ENCODE measurements at places on chromosomes 7 and 10.

DNA sequence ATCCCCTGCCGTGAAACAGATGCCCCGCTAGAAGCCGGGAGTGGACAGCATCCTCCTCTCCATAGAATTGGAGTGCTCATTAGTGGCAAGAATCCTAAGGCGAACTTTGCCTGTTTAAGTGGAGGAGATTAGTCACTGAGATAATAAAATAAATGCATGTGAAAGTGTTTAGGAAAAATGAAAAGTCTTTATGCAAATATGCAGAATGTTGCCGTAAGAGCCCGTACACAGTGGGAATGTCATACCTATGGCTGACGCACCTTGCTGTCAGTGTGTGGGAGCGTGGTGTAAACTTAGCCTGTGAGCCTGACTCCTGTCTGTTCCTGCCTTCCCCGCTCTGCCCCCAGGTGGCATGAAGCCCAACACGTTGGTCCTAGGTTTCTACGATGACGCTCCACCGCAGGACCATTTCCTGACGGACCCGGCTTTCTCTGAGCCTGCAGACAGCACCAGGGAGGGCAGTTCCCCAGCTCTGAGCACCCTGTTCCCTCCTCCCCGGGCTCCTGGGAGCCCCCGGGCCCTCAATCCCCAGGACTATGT, 1.7 kb upstream of the TRIP6 start:
- H3K4me3 ChIP-seq: no peak overlapping the region
- peak overlapping the region; percentile 98 for H3K27ac ChIP-seq
- no peaks in the 10 kb centered on the region for H3K36me3 ChIP-seq
- no peaks in the 10 kb centered on the region for H3K27me3 ChIP-seq

- H3K36me3 ChIP-seq: no peaks in the 10 kb centered on the region
- H3K4me3 ChIP-seq: no peak overlapping the region
- H3K27ac ChIP-seq: no peak overlapping the region
Measured at GRCh38 chr7:18145160-18145559, 117.5 kb upstream of the PRPS1L1 start.

DNA sequence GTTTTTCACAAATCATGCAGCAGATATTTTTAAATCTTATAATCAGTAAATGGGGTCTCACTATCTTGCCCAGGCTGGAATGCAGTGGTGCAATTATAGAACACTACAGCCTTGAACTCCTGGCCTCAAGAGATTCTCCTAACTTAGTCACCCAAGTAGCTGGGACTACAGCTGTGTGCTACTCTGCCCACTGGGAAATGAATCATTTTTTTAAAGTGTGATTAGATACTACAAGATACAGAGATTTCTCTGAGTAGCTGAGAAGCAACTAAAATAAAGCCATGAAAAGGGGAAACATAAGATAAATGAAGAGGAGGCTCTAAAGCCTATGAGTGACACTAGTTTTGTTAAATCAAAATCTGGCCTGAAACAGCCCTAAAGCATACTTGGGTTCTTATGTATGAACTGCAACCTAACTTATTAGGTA, 119.7 kb downstream of the JMJD1C start:
- no peaks in the 10 kb centered on the region for H3K36me3 ChIP-seq
- no peak overlapping the region for H3K4me3 ChIP-seq
- H3K27me3 ChIP-seq: no peaks in the 10 kb centered on the region
- no peak overlapping the region for H3K27ac ChIP-seq
- DNase-seq: no peak

- no peaks in the 10 kb centered on the region for H3K36me3 ChIP-seq
- H3K4me3 ChIP-seq: no peak overlapping the region
- H3K4me1 ChIP-seq: no peaks in the 10 kb centered on the region
Measured at GRCh38 chr7:115208710-115209560, 287.0 kb downstream of the MDFIC start.

GRCh38 chr7:16066805-16067459, 354.4 kb downstream of the CRPPA start:
- no peak overlapping the region for H3K27ac ChIP-seq
- DNase-seq: no peak
- H3K4me3 ChIP-seq: no peak overlapping the region

DNA sequence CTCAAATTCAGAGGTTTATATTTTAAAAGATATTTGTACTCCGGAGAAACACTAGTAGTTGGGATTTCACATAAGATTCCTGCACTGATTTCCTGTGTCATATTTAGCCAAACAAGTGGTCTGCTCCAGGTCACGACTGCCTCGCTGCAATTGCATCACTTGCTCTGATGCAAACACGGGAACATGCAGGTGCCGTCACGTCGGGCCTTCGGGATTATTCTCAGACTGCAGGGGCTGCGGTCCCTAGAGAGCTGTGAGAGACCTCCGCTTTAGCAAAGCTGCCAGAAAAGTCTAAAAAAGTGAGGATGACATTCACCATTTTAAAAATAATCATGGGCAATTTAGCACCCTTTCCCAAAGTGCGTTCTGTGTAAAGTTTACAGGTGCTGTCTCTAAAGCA, 93.5 kb upstream of the DDC start:
- no peaks in the 10 kb centered on the region for H3K27me3 ChIP-seq
- DNase-seq: no peak
- H3K27ac ChIP-seq: peak overlapping the region; percentile 78
- H3K36me3 ChIP-seq: no peaks in the 10 kb centered on the region
- peaks cover 15% of the 10 kb centered on the region for H3K4me1 ChIP-seq

DNA sequence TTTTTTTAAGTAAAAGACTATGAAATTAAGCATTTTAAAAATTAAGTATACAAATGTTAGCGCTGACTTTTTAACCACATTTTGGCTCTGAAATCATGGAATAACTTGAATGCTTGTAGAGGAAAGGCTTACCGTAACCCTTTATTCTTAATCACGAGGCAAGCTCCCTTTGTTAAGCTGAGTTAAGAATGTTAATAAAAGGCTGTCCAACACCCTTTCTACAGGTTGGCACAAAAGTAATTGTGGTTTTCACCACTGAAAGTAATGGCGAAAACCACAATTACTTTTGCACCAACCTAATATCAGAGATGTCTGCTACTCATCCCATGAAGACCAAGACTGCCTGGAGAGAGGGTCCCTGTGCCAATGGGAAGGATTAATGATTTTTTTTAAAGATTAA, 70.6 kb downstream of the STK17A start:
- H3K4me1 ChIP-seq: peaks cover 1% of the 10 kb centered on the region
- no peak overlapping the region for H3K27ac ChIP-seq
- no peak overlapping the region for H3K4me3 ChIP-seq
- no peak for DNase-seq

GRCh38 chr7:44994877-44995554, 5.0 kb upstream of the CCM2 start:
- no peaks in the 10 kb centered on the region for H3K36me3 ChIP-seq
- no peak overlapping the region for H3K27ac ChIP-seq
- no peak for DNase-seq
- no peak overlapping the region for H3K4me3 ChIP-seq

GRCh38 chr7:30729642-30730041, 22.3 kb upstream of the INMT start:
- H3K4me3 ChIP-seq: no peak overlapping the region
- peaks cover 4% of the 10 kb centered on the region for H3K27me3 ChIP-seq
- no peak for DNase-seq
- H3K36me3 ChIP-seq: no peaks in the 10 kb centered on the region
- H3K4me1 ChIP-seq: no peaks in the 10 kb centered on the region
- H3K27ac ChIP-seq: no peak overlapping the region

DNA sequence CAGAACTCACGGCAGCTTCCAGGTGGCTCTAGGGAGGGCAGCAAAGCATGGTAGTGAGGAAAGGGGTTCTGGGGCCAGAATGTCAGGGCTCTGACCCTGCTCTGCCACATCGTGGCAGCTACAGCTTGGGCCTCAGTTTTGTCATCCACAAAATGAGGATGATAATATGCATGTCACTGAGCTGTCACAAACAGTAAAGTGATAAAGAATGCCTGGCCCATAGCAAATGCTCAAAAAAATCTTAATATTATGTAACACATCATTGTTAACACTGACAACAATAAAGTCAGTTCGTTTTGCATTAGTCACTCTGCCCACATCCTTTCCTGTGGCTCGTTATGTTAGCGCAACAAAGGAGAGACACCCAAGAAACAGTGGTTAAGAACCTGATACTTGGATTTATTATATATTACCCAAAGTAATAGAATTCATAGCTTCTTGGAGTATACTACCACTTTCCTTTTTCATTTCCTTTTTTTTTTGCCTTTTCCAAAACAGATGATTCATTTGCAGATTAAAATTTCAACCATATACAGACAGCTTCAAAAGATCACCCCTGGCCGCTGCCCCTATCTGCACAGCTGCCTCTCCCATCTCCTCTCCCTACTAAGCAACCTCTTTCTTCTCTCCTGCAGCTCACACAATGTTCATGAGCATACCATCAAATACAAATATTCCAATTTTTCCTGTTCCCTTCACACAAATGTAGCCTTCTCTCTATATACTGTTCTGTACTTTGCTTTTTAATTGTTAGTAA, 45.5 kb upstream of the DDC start:
- H3K4me3 ChIP-seq: no peak overlapping the region
- DNase-seq: no peak
- no peak overlapping the region for H3K27ac ChIP-seq
- H3K4me1 ChIP-seq: no peaks in the 10 kb centered on the region
- peaks cover 11% of the 10 kb centered on the region for H3K36me3 ChIP-seq

DNA sequence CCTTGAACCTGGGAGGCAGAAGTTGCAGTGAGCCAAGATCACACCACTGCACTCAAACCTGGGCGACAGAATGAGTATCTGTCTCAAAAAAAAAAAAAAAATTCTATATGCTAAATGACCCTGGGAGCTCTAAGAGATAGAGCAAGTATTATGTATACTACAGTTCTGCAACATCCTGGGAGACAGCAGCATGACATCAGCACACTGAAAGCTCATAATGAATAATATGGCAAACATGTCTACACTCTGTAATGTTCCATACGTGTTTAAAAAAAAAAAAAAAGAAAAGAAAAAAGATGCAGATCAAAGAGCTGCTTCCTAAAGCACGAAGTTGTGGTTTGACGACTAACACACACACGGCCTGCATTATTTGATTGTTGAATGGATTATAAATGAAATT, 72.5 kb downstream of the CUL2 start:
- H3K4me1 ChIP-seq: no peaks in the 10 kb centered on the region
- no peaks in the 10 kb centered on the region for H3K36me3 ChIP-seq
- H3K27ac ChIP-seq: no peak overlapping the region
- no peak overlapping the region for H3K4me3 ChIP-seq

DNA sequence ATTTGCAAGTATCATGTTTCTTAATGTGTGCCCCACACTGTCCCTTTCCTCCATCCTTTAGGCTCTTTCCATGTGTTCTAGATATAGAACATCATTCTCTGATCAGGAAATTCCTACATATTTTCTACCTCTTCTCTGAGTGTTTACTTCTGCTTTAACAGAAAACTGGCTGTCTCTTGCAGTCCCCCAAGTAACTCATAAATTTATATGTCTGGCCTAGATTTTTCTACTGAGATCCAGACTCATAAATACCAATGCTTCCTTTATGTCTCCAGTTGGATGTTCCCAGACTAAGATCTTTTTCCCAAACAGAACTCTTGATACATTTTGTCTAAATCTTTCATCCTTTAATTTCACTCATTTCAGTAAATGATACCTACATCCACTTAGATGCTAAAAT, 181.8 kb downstream of the CDK14 start:
- DNase-seq: no peak
- no peaks in the 10 kb centered on the region for H3K4me1 ChIP-seq
- no peak overlapping the region for H3K27ac ChIP-seq
- H3K27me3 ChIP-seq: no peaks in the 10 kb centered on the region

DNA sequence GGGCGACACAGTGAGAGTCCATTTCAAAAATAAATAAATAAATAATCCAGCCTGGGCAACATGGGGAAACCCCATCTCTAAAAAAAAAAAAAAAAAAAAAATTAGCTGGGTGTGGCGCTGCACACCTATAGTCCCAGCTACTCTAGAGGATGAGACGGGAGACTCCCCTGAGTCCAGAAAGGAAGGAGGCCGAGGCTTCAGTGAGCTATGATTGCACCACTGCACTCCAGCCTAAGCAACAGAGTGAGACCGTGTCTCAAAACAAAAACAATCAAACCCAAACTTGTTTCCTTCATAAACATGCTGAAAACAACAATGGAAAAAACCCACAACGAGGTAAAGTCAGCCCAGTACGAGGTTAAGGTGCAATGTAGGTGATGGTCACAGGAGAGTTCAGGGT, 1.2 kb downstream of the COX19 start:
- H3K4me1 ChIP-seq: peaks cover 12% of the 10 kb centered on the region
- no peak for DNase-seq
- peak overlapping the region; percentile 100 for H3K4me3 ChIP-seq
- no peaks in the 10 kb centered on the region for H3K27me3 ChIP-seq
- no peaks in the 10 kb centered on the region for H3K36me3 ChIP-seq
- H3K27ac ChIP-seq: no peak overlapping the region

DNA sequence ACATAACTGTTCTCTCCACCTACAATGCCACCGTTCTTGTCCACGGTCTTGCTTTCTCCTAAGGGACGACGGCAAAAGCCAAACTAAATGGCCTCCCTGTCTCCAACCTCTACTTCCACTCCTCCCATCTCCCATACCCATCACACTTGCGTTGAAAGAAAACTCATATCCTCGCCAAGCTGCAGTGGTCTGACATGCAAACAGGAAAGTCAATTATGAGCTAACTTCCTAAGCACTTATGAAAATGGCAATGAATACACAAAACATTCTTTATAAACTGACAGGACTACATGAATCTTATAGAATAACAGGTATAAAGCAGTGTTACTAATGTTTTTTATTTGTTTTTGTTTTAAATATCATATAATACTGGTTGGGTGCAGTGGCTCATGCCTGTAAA, 46.4 kb downstream of the TYW1B start:
- H3K27ac ChIP-seq: no peak overlapping the region
- H3K4me1 ChIP-seq: no peaks in the 10 kb centered on the region
- no peaks in the 10 kb centered on the region for H3K36me3 ChIP-seq
- H3K4me3 ChIP-seq: no peak overlapping the region
- DNase-seq: no peak
- no peaks in the 10 kb centered on the region for H3K27me3 ChIP-seq

GRCh38 chr7:50618281-50618680, 53.1 kb upstream of the DDC start:
- no peaks in the 10 kb centered on the region for H3K27me3 ChIP-seq
- no peak overlapping the region for H3K4me3 ChIP-seq
- no peak overlapping the region for H3K27ac ChIP-seq
- no peak for DNase-seq
- H3K4me1 ChIP-seq: no peaks in the 10 kb centered on the region
- no peaks in the 10 kb centered on the region for H3K36me3 ChIP-seq

Measured in prostate gland (tissue), 2 donors.